Stimulated activated CD8-positive, alpha-beta memory T cell treated with anti-CD3 and anti-CD28 coated beads, Interleukin-4, amount 100 ng/mL, for 24 hours (primary cell): ENCODE measurements at places on chromosomes 6 and 20.

- no peak for DNase-seq
Observed at GRCh38 chr6:75693534-75693933, 55.5 kb upstream of the MYO6 start.

- no peak for DNase-seq
Observed at GRCh38 chr6:115819506-115819905, 241.2 kb downstream of the FRK start.

GRCh38 chr6:42898891-42899361 is 16.9 kb upstream of the PTCRA start:
- DNase-seq = peak; percentile 50

- no peak for DNase-seq
Observed at GRCh38 chr6:30615958-30616810, 859 bp downstream of the PPP1R10 start.

DNA sequence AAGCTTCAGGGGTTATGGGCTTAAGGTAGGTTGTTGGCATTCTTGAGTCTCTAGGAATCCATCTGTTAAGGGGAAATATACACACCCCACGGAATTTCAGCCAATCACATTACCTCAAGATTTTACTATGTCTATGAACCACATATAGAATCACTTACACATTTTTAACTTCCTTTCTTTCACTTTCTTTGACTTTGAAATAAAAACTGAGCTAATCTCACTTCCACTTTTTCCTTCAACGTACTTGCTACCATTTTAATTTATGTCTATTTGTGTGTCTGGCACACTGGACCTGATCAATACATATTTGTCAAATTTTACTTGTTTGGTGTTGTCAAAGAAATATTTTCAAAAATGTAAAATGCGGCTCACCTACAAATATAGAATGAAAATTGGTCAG is 545.4 kb upstream of the JAG1 start:
- no peak for DNase-seq

DNA sequence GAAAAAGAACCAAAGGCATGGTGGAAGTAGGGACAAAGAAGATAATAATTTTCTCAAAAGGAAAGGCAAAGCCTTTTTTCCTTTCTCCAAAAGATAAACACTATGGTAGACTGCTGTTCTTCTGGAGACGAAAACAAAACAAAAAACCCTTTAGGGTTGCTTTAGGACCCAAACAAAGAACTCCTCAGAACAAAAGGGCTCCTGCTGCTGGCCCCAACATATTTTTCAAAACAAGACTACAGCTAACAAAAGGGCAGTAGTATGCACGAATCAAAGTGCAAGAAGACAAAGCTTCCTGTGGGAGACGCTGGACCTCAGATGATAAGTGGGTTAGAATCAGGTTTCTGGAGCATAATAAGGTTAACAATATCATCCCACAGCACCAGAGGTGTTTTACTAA is 15.8 kb downstream of the NCOA5 start:
- DNase-seq = no peak

- no peak for DNase-seq
Observed at GRCh38 chr20:53679597-53680309, 86.1 kb upstream of the ZNF217 start.

DNA sequence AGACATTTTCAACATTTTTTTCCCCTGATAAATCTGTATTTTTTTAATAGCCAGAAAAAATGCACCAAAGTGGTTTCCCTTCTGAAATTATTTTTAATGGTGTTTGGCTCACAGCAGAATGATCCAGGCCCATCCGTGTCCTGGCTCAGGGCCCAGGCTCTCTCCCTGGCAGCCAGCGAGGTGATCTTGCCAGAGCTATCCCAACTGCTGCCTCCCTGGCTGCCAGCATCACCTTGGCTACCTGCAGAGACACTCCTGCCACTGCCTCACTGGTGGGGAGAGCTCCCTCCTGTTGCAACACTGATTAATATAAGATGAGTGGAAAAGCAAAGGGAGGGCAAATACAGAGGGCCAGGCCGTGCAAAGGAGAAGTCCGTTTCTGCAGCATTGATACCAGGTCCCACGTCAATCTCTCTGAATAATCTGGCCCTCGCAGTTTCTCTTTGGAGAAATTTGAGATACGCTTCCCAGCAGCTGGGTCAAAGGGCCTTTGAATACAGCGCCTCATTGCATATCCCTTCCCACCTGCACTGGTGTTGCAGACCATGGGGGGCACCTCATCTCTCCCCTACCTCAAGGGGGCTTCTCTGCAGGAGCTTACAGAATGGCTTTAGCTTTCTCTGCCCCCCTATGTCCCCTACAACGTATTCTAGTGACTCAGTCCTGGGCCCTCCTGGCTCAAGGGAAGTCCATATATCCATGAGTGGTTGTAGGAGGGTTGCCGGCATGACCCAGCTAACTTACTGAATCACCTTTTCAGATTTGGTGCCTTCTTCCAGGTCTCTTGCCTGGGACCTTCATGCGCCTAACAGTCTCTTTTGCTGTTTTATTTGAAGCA is 12.8 kb upstream of the DSTN start:
- DNase-seq = no peak
